ENCODE measurements at places on chromosomes 7 and 10. TPM values are rescaled to one million over a fixed set of nuclear protein-coding genes. Genes with fewer than 3 reads are reported as not detected.

PRSS37 gene
- total RNA-seq = not detected

INMT gene
- total RNA-seq = 3.5 TPM

DNA sequence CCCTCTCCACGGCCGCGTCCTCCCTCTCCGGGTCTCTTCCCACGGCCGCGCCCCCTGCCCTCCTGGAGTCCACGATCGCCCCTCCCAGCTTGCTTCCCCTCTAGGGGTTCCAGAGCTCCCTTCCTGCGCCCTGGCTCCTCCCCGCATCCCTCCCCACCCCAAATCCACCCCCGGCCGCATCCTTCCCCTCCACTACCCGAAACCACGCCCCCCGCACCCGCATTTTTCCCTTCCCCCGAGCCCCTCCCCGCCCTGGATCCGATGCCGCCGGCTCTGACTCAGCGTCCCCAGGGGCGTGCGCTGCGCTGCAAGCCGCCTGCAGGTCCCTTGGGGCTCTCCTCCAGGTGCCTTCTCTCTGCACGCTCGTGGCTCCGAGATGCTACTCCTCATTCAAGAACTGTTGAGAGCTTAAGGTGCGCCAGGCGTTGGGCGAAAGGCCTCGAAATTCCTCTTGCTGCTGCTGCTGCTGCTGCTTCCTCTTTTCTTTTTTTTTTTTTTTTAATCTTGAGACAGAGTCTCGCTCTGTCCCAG, 372 bp upstream of the TMEM130 start:
- H3K4me3 ChIP-seq = peak overlapping the region; percentile 77
- peaks cover 52% of the 10 kb centered on the region for H3K27me3 ChIP-seq
- no peaks in the 10 kb centered on the region for H3K36me3 ChIP-seq
- DNase-seq = peak; percentile 77
- H3K27ac ChIP-seq = no peak overlapping the region

GRCh38 chr10:111128331-111129180, 51.7 kb downstream of the ADRA2A start:
- H3K27ac ChIP-seq = peak overlapping the region; percentile 80
- H3K36me3 ChIP-seq = peaks cover 7% of the 10 kb centered on the region
- H3K27me3 ChIP-seq = peaks cover 3% of the 10 kb centered on the region
- peaks cover 39% of the 10 kb centered on the region for H3K4me1 ChIP-seq
- no peak overlapping the region for H3K4me3 ChIP-seq

- H3K27ac ChIP-seq = no peak overlapping the region
- DNase-seq = no peak
- peaks cover 21% of the 10 kb centered on the region for H3K36me3 ChIP-seq
- H3K27me3 ChIP-seq = no peaks in the 10 kb centered on the region
Observed at GRCh38 chr10:3606309-3606708, 178.7 kb downstream of the KLF6 start.

DNA sequence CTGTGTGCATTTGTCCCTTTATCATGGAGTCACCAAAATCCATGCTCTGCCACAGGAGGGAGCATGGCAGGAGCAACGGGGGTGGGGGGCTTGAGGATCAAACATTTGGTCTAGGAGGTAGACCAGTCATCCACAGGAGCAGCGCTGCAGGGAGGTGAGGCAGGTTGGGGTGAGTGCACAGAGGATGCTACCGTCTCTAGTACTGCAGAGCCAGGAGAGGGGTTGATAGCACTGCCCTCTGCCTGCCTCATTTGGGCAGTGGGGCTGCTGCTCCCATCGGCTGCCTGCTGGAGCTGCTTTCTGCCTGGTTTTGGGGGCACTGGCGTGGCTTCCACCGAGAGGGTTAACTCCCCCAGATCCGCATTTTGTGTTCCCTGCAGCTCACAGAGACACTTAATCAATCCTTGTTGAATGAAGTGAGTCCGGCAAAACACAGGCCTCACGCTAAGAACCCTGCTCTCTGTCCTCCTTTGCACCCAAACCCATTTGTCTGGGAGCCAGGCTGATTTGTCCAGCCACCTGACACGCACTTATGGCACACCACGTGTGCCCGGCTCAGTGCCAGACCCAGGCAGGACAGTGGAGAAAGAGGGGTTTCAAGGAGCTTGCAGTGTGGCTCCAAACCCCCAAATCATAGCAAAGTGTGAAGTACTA, 527.1 kb upstream of the FOXK1 start:
- H3K36me3 ChIP-seq = no peaks in the 10 kb centered on the region
- H3K27ac ChIP-seq = no peak overlapping the region
- H3K4me1 ChIP-seq = no peaks in the 10 kb centered on the region
- no peak overlapping the region for H3K4me3 ChIP-seq
- H3K27me3 ChIP-seq = no peaks in the 10 kb centered on the region
- no peak for DNase-seq

- no peak overlapping the region for H3K4me3 ChIP-seq
- peaks cover 1% of the 10 kb centered on the region for H3K36me3 ChIP-seq
- no peak overlapping the region for H3K27ac ChIP-seq
- H3K27me3 ChIP-seq = no peaks in the 10 kb centered on the region
- H3K4me1 ChIP-seq = peaks cover 9% of the 10 kb centered on the region
Observed at GRCh38 chr10:106682175-106682574, 482.3 kb downstream of the SORCS1 start.

DNA sequence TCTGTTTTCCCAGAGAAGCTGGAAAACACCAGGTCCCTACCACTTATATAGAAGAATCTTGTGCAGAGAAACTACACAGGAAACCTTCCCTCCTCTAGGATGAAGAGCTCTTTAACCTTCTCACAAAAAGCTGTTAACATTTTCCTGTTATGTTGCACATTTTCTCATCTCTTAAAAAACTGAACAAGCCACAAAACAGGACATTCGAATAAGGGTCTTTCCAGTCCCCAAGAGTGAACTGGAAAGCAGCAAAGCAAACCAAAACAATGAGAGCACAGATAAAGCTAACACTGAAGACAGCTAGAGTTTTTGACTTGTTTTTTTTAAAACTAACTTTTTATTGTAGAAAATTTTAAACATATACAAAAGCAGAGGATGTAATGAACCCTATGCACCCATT, 82.7 kb downstream of the RNF216 start:
- DNase-seq = no peak
- H3K27me3 ChIP-seq = no peaks in the 10 kb centered on the region
- H3K36me3 ChIP-seq = peaks cover 5% of the 10 kb centered on the region
- H3K4me1 ChIP-seq = peaks cover 4% of the 10 kb centered on the region
- no peak overlapping the region for H3K27ac ChIP-seq

GRCh38 chr7:104956753-104957450, 57.1 kb upstream of the KMT2E start:
- no peaks in the 10 kb centered on the region for H3K27me3 ChIP-seq
- no peak for DNase-seq
- no peak overlapping the region for H3K4me3 ChIP-seq
- no peaks in the 10 kb centered on the region for H3K36me3 ChIP-seq
